Stimulated activated CD4-positive, alpha-beta T cell treated with anti-CD3 and anti-CD28 coated beads, Interleukin-15, amount 100 ng/mL, for 48 hours (primary cell): ENCODE measurements at places on chromosomes 7 and 10.

DNA sequence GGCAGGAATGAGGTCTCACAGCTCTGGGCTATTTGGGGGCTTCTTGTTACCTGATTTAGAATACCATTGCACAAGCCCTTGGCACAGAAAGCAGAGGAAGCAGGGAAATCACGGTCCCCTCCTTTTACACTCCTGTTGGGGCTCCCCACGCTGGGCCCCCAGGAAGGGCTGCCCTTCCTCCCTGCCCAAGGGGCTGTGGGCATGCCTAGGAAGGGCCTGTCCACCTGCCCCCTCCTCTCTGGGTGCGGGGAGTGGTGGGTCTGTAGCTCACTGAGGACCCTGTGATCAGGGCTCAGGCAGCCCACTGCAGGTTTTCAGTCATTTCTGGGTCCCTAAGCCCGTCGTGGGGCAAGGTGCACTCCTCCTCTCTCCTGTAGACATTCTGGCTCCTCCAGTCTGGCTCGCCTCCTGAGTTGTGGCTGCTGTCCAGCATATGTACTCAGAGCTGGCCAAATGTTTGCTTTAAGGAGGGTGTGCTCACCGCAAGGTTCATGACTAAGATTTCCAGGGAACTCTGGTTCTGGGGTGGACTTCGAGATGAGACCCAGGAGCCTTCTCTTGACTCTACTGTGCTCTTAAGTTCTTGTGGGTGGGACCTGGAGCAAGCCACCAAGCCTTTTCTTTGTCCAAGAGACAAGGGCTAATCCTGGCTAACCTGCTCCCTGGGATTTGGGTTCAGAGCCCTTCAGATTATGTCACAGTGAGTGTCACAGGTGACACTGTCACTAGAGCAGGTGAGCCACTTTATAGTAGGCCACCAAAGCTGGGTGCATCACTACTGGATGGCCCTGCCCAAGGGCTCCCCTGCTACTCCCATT lies 56.0 kb downstream of the TACR2 start:
- no peak for DNase-seq

- no peak for DNase-seq
Measured at GRCh38 chr7:39525926-39526325, 40.3 kb upstream of the YAE1 start.

DNA sequence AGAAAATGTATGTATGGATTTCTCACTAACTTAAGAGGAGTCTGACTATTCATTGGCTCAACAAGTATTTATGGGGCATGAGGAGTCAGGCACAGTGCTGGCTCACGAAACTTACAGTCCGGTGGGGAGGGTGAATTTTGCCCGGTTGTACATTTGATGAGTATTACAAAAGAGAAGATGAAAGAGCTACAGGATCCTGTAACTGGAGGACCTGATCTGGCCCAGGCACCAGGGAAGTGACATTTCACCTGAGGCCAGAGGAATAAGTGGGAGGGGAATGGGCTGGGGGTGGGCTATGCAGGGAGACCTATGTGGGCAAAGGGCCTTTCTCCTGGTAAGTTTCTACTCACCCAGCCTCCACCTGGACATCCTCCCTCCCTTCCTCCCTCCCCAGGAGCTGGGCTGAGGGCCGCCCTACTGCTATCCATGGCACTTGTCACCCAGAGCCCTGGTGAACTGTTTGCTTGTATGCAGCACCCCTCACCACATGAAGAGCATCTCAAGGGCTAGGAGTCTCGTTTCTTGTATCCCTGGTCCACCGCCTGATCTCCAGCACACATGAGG lies 101.1 kb upstream of the ZNF438 start:
- no peak for DNase-seq

DNA sequence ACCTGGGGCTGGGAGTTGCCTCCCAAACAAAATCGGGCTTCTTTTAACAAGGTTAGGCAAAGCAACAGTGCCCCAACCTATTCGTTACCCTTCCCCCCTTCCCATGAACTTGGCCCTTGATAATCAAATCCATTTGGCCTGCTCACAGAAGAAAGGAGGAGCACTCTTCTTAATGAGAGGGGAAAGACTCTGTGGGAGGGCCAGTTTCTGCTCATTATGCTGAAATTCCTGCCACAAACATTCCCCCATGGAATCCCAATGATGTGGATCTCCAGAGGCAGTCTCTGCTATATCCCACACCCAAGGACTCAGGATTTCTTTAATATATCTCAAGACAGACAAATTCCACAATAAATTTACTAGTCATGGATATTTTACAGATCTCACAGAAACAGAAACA lies 43.0 kb downstream of the LSM5 start:
- DNase-seq, result no peak

DNA sequence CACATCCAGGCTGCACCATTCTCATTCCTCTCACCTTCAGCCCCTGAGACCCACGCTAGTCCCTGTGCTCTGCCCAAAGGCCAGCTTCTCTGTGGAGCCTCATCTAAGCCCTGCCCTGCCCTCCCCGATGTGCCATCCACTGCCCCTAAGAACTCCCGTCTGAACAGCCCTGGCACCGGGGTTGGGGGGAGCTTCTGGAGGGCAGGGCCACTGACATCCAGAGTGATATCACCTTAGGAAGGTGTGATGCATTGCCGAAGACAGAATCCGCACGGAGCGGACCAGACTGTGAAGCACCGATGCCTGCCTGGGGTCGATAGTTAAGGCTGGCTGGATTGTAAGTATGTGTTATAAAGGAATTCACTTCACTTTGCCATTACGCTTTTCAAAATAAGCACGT lies 511.0 kb downstream of the PTPRN2 start:
- no peak for DNase-seq

DNA sequence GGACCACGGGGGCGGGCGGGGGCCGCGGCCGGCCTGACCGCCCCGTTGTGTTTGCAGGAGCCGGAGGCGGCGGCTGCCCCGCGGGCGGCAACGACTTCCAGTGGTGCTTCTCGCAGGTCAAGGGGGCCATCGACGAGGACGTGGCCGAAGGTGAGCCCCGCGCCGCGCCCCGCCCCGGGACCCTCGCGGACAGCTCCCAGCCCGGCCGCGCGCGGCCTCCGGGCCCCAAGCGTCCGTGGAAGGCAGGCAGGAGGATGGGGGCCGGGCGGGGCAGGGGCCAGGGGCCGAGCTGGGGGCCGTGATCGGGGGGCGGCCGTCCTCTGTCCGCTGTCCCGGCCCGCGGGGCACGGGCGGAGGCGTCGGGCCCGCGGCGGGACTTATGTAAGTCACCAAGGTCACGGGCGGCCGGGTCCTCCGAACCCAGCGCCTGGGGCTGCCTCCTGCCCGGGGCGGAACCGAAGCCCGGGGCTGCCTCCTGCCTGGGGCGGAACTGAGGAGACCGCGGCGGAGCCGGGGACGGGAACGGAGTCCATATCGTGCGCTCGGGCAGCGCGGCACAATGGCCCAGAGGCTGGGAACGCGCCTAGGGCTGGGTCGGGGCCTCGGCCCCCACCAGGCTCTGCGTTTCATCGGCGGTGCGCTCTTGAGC lies 497 bp downstream of the PPP2R2D start:
- DNase-seq, result no peak

DNA sequence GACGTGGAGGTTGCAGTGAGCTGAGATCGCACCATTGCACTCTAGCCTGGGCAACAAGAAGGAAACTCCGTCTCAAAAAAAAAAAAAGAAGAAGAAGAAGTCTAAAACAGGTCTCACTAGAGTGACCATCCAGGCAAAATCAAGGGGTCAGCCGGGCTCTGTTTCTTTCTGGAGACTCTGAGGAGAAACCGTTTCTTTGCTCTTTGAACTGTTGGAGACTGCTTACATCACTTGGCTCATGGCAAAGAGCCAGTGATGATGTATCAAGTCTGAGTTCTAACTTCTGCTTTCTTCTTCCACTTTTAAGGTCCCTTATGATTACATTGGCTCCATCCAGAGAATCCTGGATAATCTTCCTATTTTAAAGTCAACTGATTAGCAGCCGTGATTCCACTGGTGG lies 306.8 kb downstream of the WDR11 start:
- no peak for DNase-seq

- DNase-seq, result no peak
Measured at GRCh38 chr7:105130580-105130979, 116.6 kb downstream of the KMT2E start.

DNA sequence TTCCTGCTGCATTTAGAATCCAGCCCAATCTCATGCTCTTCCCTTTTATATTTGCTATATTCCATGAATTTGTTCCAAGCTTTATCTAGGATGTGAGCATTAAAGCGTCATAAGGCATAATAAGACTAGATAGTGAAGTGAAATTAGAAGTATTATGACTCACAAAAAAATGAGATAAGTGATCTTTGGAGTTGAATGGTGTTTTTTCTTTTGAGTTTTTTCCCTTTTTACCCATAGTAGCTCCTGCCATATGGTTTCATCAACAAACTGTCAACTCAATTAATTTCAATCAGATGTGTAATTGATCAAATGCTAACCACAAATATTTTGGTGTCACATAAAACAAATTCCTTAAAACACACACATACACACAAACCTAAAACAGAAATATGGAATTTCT lies 17.0 kb downstream of the KLHDC10 start:
- no peak for DNase-seq

- DNase-seq, result no peak
Measured at GRCh38 chr7:139886206-139886605, 57.1 kb downstream of the TBXAS1 start.

DNA sequence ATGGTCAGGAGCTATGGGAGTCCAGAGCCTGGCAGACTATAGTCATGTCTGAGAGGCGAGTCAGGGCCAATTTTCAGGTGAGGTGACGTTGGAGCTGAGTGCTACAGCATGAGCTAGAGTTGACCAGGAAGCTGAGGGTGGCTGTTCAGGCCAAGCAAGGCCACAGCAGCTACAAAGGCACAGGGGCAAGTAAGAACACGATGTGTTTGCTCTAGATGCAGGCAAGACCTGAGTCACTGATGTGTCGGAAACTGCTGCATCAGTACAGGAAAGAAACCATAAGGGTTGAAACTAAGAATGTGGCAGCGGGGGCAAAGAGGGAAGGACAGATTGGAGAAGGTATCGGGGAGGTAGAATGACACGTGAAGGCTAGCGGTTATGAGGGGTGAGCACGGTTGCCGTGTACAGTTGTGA lies 11.8 kb upstream of the RRP12 start:
- DNase-seq, result peak; percentile 70

DNA sequence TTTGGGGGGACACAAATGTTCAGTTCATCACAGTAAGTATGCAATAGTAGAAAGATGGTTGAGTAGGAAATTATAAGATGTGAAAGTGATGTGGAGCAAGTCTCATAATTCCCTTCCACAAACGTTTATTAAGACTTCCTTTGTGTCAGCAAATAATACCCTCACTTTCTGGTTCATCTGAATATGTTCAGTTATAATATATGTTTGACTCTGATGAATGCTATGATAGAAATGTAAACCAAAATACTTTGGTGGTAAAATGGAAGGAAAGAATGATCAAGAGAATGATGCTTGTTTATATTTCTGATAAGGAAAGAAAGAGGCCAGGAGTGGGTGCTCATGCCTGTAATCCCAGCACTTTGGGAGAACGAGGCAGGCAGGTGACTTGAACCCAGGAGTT lies 111.7 kb upstream of the PLXDC2 start:
- no peak for DNase-seq

DNA sequence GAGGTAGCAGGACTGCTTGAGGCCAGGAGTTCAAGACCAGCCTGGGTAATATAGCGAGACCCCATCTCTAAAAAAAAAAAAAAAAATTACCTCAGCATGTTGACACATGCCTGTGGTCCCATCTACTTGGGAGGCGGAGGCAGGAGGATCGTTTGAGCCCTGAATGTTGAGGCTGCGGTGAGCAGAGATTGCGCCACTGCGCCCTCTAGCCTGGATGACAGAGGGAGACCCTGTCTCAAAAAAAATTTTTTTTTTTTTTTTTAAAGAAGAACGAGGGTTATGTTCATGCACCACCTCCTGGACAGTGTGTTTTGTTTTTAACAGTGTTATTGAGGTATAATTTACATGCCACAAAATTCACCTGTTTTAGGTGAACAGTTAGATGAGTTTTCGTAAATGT lies 51.1 kb upstream of the SEPHS1 start:
- no peak for DNase-seq

- DNase-seq, result no peak
Measured at GRCh38 chr7:47672977-47673381, 91.1 kb upstream of the TNS3 start.

GRCh38 chr7:2715341-2716231 lies 27.6 kb downstream of the AMZ1 start:
- DNase-seq, result peak; percentile 47

GRCh38 chr10:73522263-73522662 lies 26.4 kb upstream of the PPP3CB start:
- no peak for DNase-seq

DNA sequence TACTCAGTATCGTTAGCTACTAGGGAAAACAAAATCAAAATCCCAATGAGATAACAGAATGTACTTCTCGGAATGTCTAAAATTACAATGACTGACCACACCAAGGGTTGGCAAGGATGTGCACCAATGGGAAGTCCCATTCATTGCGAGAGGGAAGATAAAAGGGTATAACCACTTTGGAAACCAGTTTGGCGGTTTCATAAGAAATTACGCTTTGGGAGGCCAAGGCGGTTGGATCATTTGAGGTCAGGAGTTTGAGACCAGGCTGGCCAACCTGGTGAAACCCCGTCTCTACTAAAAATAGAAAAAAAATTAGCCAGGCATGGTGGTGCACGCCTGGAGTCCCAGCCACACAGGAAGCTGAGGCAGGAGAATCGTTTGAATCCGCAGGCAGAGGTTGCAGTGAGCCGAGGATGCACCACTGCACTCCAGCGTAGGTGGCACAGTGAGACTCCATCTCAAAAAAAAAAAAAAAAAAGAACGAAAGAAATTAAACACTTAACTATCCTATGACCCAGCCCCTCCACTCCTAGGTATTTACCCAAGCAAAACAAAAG lies 7.6 kb downstream of the HACD1 start:
- no peak for DNase-seq

DNA sequence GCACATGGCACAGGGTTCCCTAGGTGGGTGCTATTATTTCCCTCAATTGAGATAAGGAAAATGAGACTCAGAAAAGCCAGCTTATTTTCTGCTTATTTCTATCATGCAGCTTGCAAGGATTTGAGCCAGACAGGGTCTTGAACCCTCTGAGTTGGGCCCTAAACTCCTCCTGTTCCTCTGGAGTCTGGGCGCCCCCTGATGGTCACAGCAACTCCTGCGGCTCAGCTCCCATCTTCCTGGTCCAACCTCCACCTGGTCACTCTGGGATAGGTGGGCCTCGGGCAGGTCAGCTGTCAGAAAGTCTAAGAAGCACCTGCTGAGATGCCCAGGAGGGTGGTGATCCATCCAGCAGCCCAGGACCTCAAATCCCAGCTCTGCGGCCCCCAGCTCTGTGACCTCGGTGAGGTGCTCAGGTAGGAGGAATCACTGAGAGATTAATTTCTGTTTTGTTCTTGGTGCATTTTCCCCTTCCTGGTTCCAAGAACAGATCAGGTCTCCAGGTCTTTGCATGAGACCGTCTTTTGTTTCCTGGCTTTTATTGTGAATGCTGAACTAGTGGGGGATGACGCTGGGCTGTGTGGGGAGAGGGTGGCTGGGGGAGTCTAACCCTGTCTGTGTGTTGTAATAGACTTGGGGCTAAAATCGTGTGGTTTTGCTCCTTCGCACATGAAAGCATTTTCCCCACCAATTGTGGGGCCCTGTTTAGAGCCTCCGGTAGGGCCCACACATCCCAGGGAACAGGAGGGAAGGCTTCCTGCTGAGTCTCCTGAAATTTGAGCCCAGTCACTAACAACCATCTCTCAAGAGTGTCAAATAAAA lies 32.8 kb downstream of the TMEM130 start:
- DNase-seq, result no peak
